ENCODE measurements at places on chromosomes 2 and 18.
A peak's percentile ranks its signal among the peaks of the same experiment; 100 is the strongest.

- peak; percentile 20 for DNase-seq
These were observed 67.3 kb downstream of the NDUFA10 start for GRCh38 chr2:239957681-239958472.

DNA sequence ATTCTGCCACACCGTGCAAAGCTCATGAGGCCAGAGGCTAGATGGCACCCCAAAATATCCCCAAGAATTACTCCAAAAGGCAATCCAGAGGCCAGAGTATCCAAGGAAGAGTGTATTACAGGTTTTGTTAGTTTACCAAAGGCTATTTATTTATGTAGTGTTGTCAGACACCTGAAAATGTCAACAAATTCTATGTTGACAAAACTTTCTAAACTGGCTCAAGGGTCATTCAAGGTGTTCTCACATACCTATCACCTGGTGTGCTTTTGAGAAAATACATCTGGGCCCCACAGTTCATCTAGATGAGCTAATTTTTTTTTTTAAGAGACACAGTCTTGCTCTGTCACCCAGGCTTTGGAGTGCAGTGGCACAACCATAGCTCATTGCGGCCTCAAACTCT lies 12.4 kb upstream of the DTNB start:
- DNase-seq = no peak

DNA sequence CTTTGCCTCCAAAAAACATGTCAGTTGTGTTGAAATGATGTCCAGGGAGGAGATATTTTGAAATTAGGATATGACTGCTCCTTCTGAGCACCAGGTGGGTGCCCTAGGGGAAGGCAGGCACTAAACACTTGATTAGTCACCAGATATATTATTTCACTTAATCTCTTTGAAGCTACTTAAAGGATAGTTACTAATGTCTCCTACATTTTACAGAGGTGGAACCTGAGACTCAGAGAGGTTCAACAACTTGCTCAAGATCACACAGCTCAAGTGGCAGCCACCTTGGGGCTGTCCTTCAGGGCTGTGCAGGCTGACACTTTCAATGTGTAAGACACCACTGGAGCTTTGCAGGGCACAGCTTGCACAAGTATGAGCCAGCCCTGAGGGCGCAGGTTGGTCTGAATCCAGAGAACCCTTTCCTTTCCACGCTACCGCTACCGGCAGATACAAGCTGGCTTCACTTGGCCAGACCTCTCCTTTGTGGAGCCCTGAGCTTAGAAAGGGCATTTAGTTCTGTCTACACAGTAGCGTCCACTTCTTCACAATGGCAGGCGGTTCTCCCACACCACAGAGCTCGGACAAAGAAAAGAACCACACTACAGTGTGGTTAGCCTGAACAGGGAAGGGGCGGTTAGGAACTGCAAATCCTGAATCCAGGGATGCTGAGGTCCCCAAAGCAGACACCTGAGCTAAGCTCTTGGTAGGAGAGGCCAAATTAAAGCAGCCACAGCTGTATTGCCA lies 16.4 kb downstream of the ALPK2 start:
- no peak for DNase-seq

DNA sequence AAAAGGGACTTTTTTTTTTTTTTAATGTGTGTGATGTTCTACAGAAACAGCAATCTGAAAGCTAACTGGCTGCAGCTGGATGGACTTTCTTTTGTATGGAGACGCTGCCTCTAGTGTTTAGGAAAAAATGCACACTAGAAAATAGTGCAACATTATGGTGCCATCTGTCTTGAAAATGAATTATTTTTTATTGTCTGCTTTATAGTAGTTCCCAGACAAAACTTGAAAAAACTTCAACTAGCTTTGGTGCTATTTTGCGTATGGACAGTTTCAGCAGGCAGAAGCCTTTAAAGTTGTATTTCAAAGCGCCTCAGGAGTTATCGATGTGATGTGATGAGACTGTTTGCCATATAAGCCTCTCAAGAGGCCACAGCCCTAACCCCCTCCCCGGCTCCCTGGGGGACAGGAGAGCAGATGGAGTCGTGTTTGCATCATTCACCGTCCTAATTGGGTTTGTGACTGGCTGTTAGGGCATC lies 86.9 kb downstream of the LTBP1 start:
- DNase-seq = peak; percentile 35

DNA sequence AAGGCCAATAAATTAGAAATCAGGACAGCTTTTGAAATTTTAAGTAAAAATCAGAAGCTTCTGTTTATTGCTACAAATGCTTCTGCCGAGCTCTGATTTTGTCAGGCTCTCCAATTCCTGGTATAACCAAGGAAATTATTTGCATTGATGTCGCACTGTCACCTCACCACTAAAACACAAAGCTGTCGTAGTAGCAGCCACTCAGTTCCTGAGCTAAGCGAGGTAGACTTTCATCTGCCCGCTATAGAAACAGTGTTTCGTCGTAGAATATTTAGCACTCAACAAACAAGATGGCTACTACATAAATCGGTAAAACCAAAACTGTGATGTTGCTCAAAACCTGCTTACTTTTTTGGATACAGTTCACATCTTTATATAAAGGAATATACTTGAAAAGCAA lies 141.3 kb upstream of the FOSL2 start:
- no peak for DNase-seq

DNA sequence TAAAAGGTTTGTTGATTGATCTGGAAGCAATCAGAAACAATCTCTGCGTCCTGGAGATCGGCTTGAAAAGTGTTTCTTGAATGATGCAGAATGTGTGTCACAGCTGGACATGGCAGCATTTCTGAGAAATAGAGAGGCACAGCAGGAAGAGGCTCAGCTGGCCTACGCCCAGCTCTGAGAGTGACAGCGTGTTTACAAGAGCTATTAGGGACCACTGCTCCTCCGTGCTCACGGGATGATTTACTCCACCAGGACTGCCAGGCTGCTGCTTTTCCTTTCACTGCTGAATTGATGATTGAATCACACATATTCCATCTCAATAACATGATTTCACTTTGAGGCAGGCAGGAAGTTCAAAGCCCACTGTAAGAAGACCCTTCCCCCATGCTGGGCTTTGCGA lies 62.8 kb downstream of the GALNT14 start:
- DNase-seq = peak; percentile 58

- DNase-seq = no peak
These were observed 33.5 kb upstream of the CCDC93 start for GRCh38 chr2:118047380-118047826.

GRCh38 chr2:234483568-234484251 lies 13.2 kb downstream of the ARL4C start:
- DNase-seq = no peak

- no peak for DNase-seq
These were observed 9.9 kb upstream of the ABHD3 start for GRCh38 chr18:21714474-21714873.

DNA sequence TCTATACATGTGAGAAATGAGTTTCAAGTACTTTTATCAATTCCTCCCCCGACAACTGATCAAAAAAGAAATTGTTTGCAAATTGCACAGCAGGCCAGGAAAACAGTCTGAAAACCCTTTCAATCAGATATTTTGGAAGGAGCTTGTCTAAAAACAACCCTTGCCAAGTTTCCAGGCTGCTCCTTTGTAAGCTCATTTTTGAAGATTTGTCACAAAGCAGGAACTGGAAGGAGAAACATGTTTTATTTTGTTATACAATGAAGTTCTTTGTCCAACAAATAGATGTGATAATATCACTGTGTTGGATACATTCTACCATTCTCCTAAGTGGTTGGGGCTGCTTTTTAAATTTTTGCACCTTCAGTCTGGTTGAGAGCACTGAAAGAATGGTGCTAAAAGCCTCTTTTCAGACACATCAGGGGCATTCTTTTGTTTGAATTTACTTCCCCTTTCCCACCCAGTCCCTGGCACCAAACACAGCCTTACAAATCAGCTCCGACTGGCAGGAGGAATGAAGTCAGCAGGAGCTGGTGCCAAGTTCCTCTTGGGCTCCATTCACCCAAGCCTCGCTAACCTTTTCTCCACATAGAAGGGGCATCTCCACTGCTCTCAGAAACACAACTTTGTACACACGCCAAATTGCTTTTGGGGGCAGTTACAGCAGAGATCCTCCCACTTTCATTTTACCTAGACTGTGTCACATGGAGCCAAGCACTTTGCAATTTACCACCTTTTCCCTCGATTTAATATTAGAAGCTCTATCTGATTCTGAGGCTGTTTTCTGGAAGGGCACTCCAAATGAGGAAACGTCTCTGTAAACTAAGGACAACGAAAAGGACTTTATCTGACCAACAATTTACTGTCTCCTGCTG lies 88.0 kb downstream of the C1D start:
- peak; percentile 2 for DNase-seq

DNA sequence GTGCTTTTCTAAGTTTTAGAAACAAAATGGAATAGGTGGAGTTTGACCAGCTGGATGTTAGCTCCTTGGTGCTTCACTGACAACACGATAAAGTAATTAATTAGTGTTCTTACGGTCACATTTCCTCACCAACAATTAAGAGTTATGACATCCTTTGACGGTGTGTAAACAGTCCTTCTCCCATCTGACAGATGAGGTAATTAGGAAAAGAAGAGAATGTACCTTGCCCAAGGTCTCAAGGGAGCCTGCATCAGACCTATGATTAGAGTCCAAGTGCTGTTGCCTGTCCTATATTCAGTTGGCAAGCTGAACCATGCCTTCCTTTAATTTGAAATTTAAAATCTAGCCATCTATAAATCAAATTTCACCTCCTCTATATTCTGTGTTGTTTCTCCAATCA lies 48.3 kb upstream of the STK17B start:
- DNase-seq = peak; percentile 3

- DNase-seq = no peak
These were observed 108.3 kb downstream of the ATL2 start for GRCh38 chr2:38268691-38269327.

DNA sequence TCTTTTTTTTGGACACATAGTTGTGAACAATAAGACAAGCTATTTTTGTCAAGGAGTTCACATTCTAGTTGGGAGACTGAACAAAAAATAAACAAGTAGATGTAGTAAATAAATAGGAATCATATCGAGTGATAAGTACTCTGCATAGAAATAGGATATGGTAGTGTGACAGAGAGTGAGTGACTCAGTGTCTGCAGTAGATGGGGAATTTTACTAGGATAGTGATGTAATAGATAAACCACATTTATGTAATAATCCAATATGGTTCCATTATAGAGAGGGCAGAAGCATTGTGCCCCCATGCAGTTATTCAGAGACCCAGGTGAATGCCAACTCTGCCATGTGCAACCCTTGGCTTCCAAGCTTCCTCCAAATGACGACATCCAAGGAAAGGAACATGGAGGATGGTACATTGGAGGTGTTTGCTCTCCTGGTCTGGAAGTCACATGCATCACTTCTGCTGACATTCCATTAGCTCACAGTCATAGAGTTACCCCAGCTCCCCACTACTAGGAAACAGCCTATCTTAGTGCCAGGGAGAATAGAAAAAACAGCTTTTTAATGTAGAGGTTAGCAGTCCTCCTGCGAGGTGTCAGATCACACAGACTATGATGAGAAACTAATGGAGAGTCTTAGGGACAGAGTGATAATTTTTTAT lies 595.4 kb downstream of the NYAP2 start:
- DNase-seq = no peak

- no peak for DNase-seq
These were observed 17.7 kb upstream of the CHRNA1 start for GRCh38 chr2:174781996-174782395.
